ENCODE measurements at places on chromosomes 2 and 18.

DNA sequence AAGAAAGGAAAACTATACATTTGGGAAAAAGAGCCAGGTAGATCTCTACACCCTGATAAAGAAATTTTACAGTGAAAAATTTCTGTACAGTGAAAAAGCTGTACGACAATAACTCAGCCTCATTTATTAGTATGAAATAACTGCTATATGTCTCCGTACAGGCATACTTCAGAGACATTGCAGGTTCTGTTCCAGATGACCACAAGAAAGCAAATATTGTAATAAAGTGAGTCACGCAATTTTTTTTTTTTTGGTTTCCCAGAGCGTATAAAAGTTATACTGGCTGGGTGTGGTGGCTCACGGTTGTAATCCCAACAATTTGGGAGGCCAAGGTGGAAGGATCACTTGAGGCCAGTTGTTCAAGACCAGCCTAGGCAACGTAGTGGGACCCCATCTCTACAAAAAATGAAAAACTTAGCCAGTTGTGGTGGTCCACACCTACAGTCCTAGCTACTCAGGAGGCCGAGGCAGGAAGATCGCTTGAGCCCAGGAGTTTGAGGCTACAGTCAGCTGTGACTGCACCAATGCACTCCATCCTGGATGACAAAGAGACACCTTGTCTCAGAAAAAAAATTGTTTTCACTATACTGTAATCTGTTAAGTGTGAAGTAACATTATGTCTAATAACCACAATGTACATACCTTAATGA is 28.2 kb upstream of the AMMECR1L start:
- no peak overlapping the region for H3K4me3 ChIP-seq
- H3K36me3 ChIP-seq: no peaks in the 10 kb centered on the region
- DNase-seq: no peak
- no peaks in the 10 kb centered on the region for H3K4me1 ChIP-seq
- H3K27ac ChIP-seq: no peak overlapping the region
- peaks cover under 1% of the 10 kb centered on the region for H3K27me3 ChIP-seq

GRCh38 chr2:210049831-210050230 is 47.4 kb downstream of the RPE start:
- no peak overlapping the region for H3K27ac ChIP-seq
- peaks cover 9% of the 10 kb centered on the region for H3K36me3 ChIP-seq
- H3K4me1 ChIP-seq: no peaks in the 10 kb centered on the region
- DNase-seq: no peak
- H3K27me3 ChIP-seq: no peaks in the 10 kb centered on the region
- no peak overlapping the region for H3K4me3 ChIP-seq

- no peak for DNase-seq
- H3K27me3 ChIP-seq: no peaks in the 10 kb centered on the region
- H3K4me1 ChIP-seq: no peaks in the 10 kb centered on the region
- no peaks in the 10 kb centered on the region for H3K36me3 ChIP-seq
- no peak overlapping the region for H3K27ac ChIP-seq
Measured at GRCh38 chr18:78727877-78728783, 251.5 kb upstream of the SALL3 start.

GRCh38 chr2:224904381-224904780 is 137.9 kb downstream of the DOCK10 start:
- DNase-seq: no peak
- no peak overlapping the region for H3K27ac ChIP-seq
- H3K27me3 ChIP-seq: no peaks in the 10 kb centered on the region
- peaks cover 57% of the 10 kb centered on the region for H3K36me3 ChIP-seq
- no peak overlapping the region for H3K4me3 ChIP-seq
- peaks cover 32% of the 10 kb centered on the region for H3K4me1 ChIP-seq

DNA sequence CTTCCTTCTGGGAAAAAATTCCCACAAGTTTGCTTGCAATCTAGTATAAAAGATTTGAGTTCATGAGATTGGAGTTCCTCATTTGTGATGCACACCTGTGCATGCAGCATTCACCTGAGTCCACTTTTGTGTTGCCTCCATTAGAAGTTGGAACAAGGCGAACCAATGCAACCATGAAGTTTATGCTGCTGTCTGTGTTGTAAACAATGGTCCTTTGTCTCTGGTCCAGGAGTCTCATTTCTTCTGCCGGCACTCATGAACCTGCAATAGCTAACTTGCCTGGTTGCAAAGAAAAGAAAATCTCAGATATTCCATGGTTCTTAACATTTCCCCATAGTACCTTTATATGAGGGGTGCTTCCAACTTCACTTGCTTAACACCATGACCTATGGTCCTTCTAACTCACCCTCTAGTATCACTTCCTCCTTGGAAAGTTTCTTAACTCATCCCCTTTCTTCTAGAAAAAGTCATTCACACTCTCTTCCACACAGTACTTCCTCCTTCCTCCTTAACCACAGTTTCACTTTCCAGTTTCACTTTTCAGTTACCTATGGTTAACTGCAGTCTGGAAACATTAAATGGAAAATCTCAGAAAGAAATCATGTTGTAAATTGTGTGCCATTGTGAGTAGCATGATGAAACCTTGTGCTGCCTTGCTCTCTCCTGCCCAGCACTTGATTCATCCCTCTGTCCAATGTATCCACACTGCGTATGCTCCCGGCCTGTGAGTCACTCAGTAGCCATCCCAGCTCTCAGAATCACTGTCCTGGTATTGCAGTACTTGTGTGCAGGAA is 128.8 kb upstream of the TRIB2 start:
- no peak overlapping the region for H3K27ac ChIP-seq
- peaks cover 8% of the 10 kb centered on the region for H3K4me1 ChIP-seq
- no peak for DNase-seq
- no peak overlapping the region for H3K4me3 ChIP-seq

DNA sequence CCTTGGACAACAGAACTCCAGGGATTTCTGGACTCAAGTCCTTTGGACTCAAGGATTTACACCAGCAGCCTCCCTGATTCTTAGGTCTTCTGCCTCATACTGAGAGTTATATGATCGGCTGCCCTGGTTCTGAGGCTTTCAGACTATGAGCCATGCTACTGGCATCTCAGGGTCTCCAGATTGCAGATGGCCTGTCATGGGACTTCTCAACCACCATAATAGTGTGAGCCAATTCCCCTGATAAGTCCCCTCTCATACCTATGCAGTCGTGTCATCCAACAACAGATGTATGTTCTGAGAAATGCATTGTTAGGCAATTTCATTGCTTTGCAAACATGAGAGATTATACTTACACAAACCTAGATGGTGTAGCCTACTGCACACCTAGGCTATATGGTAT is 61.4 kb upstream of the MSTN start:
- no peaks in the 10 kb centered on the region for H3K27me3 ChIP-seq
- no peaks in the 10 kb centered on the region for H3K4me1 ChIP-seq
- no peak for DNase-seq

DNA sequence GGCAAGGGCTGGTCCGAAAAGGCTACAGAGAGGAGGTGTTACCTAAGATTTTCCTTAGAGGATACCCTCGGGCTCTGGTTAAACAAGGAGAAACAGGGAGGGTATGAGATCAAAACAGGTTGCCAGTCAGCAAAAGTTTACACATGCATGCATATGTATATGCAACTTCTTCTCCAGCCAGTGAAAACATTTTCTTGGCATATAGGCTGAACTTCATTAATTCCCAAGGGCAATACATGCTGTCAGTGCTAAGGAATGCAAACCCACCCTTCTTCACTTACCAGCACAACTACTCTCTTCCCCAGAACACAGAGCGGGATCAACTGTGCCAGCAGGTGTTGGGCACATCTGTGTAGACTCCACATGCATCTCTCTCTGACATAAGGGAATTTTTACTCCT is 176.0 kb downstream of the GFPT1 start:
- no peak overlapping the region for H3K4me3 ChIP-seq
- no peaks in the 10 kb centered on the region for H3K4me1 ChIP-seq
- no peak overlapping the region for H3K27ac ChIP-seq
- H3K36me3 ChIP-seq: no peaks in the 10 kb centered on the region
- DNase-seq: no peak
- H3K27me3 ChIP-seq: peaks cover 16% of the 10 kb centered on the region

DNA sequence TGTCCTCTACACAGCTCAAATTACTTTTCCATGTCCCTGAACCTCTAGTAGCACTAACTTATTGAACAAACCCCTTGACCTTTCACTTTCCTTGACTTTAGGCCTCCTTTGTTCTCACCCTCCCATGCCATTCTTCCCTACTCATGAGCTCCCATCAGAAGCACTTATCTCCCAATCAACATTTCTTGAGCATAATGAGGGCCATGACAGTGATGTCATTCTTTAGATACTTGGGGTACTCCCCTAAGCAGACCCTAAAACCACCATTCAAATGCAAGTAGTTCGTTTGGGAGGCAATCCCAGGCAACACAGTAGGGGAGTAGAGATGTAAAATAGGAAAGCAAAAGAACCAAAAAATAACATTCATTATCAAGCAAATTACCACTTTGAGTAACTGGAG is 115.9 kb upstream of the ARHGAP28 start:
- H3K4me1 ChIP-seq: no peaks in the 10 kb centered on the region
- no peak overlapping the region for H3K27ac ChIP-seq
- DNase-seq: no peak
- no peaks in the 10 kb centered on the region for H3K27me3 ChIP-seq
- no peaks in the 10 kb centered on the region for H3K36me3 ChIP-seq

- DNase-seq: no peak
- no peak overlapping the region for H3K4me3 ChIP-seq
- H3K27ac ChIP-seq: no peak overlapping the region
- H3K4me1 ChIP-seq: peaks cover 72% of the 10 kb centered on the region
- H3K27me3 ChIP-seq: no peaks in the 10 kb centered on the region
Measured at GRCh38 chr2:30255026-30255425, 23.7 kb downstream of the LBH start.

DNA sequence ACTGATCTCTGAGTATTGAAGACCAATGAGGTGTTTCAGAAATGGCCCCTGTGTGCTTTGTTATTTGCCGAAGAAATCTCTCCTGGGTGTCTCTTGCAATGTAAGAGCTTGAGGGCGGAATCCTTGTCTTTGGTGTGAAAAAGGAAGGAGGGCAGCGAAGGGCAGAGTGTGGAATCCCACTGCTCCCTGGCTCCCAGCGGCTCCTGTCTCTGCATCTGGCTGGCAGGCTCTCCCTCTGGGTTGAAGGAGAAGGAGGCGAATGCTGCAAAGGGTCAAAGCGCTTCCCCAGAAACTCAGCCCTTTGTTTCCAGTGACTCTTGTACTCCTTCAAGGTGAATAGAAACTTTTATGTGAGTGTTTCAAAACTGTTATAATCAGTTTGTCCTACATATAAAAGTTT is 457.5 kb downstream of the CNTNAP5 start:
- H3K4me1 ChIP-seq: no peaks in the 10 kb centered on the region
- no peak for DNase-seq
- H3K27me3 ChIP-seq: no peaks in the 10 kb centered on the region
- no peak overlapping the region for H3K27ac ChIP-seq
- H3K4me3 ChIP-seq: no peak overlapping the region
- no peaks in the 10 kb centered on the region for H3K36me3 ChIP-seq

DNA sequence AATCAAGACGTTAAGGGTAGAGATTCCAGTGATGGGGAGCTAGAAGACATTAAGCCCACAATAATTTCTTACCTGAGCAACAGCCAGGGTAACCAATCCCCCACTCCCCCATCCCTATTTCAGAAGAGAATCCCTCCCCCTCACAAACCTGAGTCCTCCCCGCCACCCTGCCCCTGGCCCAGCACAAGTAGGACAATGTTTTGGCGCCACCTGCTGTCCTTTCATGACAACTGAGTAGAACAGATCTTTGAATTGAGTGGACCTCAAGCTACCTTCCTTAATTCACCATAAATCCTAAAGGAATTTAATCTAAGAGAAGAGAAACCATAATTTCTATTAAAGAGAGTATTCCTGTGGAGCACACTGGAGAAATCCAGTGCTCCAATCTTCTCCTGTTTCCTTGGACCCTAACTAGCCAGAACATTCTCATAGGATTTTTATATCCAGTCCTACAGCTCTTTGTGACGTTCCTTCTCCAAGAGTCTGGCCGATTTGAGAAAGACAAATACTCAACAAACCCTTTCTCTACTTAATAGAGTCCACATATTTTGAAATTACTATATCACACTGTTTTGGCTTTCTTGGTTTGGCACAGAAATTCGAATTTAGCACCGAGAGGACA is 41.1 kb downstream of the NHEJ1 start:
- H3K4me1 ChIP-seq: peaks cover 10% of the 10 kb centered on the region
- peak; percentile 63 for DNase-seq
- no peak overlapping the region for H3K4me3 ChIP-seq
- H3K36me3 ChIP-seq: no peaks in the 10 kb centered on the region

DNA sequence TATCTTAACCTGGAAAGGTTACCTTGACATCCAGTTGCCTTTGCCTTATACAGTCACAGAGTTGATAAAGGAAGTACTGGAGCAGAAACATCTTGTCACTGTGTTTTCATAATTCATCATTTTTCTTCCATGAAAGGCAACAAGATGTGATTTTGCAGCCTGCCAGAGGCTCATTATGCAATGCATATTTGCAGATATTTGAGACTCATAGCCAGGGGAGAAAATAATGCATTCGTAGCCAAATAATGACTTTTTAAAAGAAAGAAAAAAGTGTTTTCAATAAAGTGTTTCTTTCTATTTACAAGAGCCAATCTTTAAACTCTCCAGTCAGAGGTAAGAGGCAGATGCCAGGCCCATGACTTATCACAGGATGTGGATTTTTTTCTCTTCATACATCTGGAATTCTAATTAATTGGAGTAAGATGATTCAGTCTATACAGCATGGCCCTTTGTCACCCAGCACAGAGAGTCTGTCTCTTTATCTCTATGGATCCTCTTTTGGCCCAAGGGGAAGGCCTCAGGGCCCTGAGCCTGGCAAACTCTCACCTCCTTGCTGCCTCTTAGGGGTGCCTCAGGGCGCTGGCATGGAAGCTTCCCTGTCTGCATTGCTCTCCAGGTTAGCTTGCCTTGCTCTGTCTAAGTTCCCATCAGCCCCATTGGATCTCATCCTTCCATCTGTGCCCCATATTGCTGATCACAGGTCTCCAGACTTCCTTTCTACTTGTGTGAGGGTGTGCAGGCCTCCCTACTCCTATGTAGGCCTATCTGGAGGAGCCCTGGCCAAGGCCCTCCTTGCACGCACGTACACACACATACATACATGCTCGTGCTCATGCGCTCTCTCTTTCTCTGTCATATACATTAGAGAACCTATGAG is 247.7 kb downstream of the TPGS2 start:
- H3K36me3 ChIP-seq: no peaks in the 10 kb centered on the region
- H3K4me3 ChIP-seq: no peak overlapping the region
- DNase-seq: no peak
- peaks cover 4% of the 10 kb centered on the region for H3K4me1 ChIP-seq
- H3K27ac ChIP-seq: no peak overlapping the region
- H3K27me3 ChIP-seq: peaks cover 4% of the 10 kb centered on the region

DNA sequence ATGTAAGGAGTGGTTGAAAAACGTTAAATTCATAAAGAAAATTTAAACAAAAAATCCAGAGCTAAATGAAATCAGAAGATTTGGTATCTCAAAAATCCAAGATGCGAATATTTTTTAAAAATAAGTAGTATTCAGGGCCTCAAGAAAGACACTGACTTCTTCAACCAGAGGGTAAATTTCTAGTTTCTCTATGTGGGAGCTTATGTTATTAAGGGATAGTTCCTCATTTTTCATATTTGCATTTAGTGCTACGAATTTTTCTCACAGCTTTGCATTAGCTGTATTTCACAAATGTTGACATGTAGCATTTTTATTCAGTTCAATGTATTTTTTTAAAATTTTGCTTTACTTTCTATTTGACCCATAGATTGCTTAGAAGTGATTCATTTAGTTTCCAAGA is 454.7 kb downstream of the CBLN2 start:
- no peak overlapping the region for H3K4me3 ChIP-seq
- H3K27ac ChIP-seq: no peak overlapping the region
- no peaks in the 10 kb centered on the region for H3K36me3 ChIP-seq

GRCh38 chr2:241798631-241799521 is 10.1 kb upstream of the NEU4 start:
- H3K27me3 ChIP-seq: peaks cover 3% of the 10 kb centered on the region
- no peak overlapping the region for H3K4me3 ChIP-seq
- no peak for DNase-seq
- no peaks in the 10 kb centered on the region for H3K36me3 ChIP-seq
- H3K27ac ChIP-seq: no peak overlapping the region

All from activated CD4-positive, alpha-beta memory T cell treated with anti-CD3 and anti-CD28 coated beads, Interleukin-2, amount 10 ng/mL, durations not matched to agents 7 days and 5 days (primary cell).